ENCODE measurements at places on chromosomes 3 and 15. TPM values are rescaled to one million over a fixed set of nuclear protein-coding genes. Genes with fewer than 3 reads are reported as not detected.

GRCh38 chr3:99562138-99562537 lies 76.3 kb upstream of the COL8A1 start:
- peak; percentile 17 for DNase-seq

DNA sequence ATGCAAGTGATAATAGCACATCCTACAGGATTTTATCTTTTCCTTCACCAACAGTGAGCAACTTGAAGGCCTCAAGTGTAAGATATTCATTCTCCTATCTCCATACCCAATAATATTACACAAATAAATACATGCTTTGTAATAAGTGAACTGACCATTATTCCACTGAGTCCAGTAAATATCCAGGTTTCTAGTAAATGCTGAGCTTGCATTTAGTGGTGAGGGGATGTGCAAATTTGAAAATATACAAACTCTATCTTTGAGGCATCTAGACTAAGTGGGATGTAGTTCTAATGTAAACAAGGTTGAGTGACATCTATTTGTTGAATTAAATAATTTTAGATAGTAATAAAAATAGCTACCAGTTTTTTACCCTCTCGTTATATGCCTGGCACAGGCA lies 587.6 kb upstream of the IL12A start:
- no peak for DNase-seq

DNA sequence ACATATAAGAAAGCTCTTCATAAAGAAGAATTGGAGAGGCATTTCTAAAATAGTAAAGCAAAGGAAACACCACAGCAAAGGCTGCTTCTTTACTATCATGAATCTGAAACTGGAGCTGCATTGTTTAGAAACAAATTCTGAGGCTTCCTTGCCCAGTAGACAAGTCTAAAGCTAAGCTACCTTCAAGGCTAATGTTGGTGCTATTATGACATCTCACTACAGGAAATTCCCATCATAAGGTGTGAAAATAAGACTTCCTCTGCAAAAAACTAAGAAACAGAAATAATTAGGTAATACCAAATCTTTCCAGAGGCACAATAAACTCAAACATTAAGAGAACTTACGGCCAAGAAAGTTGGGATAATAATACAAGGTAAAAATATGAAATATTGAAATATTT lies 89.9 kb upstream of the P3H2 start:
- no peak for DNase-seq

DNA sequence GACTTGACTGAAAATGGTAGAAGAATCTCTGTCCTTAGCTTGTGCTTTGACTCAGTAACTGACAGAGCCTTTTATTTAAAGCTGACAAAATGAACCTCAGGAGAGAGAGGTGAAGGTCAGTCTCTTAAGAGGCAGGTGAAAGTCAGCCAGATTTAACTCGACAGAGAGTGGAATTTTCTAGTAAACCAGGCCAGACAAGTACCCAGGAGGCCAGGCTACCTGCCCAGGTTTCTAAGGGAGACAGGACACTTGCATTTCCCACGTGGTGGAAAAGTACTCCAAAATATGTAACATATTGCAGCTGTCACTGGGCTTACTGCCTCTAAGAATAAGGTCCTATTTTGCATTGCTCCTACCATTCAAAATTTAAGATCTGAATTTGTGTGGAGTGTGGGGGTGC lies 167.9 kb downstream of the FMN1 start:
- peak; percentile 30 for DNase-seq

- DNase-seq: no peak
These were observed 96.7 kb downstream of the NPAP1 start for GRCh38 chr15:24772266-24772665.

DNA sequence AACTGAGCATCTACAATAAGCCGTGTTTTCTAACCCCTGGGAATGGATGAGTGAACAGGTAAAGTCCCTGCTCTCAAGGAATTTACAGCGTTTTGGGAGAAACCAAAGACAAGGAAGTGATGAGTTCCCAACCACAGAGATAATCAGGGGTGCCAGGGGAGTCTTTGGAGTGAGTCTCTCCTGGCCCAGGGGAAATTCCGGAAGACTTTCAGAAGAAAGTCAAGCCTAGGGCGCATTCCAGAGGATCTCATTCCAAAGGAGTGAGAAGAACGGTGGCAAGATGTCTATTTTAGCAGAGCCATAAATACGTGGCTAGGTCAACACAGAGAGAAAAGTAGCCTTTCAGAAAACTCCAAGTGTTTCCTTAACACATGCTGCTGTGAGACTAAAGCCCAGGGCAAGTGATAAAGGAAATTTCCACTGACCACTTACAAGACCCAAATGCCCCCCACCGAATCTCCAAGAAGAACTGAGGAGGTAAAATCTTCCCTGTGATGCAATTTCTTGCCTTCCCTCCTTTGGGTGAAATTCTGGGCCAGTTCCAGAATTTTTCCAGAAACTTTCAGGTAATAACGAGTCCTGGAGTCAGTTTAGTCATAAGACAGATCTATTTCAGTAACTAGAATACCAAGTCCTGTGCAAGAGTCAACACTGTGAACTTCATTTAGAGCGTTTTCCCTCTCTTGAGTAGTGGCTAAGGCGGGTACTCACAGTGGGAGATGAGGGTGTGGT lies 437.4 kb downstream of the NR2F2 start:
- DNase-seq: no peak

DNA sequence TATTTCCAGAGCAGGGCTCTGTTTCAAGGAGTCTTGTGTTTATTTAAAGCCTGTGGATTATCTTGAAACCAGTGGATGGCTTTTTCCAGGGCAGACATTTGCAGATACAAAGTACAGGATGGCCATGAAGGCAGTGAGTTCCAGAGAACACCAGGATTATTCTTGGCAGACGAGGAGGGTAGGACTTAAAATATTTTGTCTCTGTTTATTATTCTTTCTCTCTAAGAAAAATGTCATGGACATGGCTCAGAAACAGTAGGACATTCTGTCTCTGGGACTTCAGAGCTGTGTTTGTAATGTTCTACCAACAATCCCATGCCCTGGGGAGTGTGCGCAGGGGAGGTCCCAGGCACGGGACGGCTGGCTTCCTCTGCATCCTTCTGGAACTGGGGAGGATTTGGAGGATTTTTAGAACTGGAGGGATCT lies 125.9 kb downstream of the ATP10A start:
- DNase-seq: peak; percentile 42

- no peak for DNase-seq
These were observed 48.2 kb downstream of the SYNM start for GRCh38 chr15:99153026-99153535.

- no peak for DNase-seq
These were observed 167.2 kb downstream of the STXBP5L start for GRCh38 chr3:121075191-121075590.

DNA sequence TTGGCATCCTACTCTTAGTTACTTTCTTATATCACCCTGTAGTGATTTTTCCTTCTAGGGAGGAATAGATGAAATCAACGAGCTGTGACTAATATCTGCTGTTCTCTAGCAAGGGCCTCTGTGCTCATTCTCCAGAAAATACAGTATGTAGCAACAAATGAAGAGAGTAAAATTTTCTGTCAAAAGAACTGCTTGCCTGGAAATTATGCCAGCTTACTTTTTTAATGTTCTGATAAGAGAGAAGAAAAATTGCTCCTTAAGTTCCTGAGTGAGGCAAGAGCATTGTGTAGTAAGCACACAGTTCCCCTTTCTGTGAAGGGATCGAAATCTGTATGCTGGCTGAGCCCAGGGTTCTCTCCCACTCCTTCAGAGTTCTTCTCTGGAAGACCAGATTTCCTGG lies 51.4 kb upstream of the GK5 start:
- DNase-seq: no peak

DNA sequence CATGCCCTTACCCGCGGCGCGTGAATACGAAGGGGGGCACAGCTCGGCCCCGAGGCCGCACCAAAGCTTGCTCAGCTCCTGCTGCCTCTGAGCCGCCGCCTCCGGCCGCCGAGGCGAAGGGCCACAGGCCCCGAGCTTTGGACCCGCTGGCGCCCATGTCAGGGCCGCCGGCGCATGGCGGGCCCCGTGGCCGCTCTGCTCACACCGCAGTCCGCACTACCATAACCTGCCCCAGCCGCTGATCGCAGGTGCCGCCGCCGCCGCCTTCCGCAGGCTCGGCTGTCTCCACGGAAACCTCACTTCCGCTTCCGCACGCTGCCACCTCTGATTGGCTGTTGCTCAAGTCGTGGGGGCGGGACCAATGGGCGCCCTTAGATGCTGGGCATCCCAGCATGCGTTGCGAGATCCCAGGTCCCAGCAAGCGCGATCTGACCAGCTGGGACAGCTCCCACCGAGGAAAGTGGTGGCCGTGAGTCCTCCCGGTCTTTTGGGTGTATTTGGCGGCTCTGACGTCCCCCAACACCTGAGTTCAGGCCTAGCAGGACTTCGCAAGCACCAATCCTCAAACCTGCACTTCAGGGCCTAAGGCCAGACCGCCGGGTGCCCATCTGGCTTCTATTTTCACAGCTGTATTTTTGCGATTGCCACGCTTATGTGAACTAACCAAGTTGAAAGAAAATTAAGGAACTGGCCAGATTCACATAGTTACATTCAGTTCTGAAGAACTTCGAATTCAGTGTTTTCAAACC lies at the start of gene TUSC2:
Gene TUSC2 (minus strand): TSS at position 281 of the 749 bp plus-strand sequence. CDS start 124 bp downstream, at position 157.
- peak; percentile 99 for DNase-seq

- DNase-seq: peak; percentile 24
These were observed 19.2 kb upstream of the MFGE8 start for GRCh38 chr15:88932271-88932874.

DNA sequence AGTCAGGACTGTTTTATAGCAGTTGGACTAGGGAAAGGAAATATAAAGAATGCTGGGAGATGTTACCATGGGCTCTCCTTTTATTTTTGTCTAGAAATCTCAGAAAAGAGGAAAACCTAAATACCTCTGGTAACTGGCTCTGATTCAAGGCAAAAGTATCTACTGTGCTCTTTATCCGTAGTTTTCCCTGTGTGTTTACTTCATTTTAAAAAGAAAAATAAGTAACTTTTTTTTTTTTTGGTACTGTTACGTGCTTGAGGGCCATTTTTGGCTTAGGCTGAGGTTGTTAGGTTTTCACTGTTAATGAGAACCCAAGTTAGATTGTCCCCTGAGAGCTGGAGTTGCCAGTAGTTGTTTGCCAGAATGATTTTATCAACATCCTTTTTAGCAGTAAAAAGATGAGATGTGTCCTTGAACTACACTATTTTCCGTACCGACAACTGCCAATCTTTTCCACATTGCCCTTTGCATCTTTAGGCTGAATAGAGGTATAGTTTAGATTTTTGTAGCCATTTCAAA lies 35.8 kb downstream of the IQGAP1 start:
- no peak for DNase-seq

GRCh38 chr3:49839193-49839809 lies 17.1 kb downstream of the TRAIP start:
- DNase-seq: peak; percentile 94

GRCh38 chr15:47932261-47932660 lies 188.5 kb upstream of the SLC24A5 start:
- peak; percentile 62 for DNase-seq

DNA sequence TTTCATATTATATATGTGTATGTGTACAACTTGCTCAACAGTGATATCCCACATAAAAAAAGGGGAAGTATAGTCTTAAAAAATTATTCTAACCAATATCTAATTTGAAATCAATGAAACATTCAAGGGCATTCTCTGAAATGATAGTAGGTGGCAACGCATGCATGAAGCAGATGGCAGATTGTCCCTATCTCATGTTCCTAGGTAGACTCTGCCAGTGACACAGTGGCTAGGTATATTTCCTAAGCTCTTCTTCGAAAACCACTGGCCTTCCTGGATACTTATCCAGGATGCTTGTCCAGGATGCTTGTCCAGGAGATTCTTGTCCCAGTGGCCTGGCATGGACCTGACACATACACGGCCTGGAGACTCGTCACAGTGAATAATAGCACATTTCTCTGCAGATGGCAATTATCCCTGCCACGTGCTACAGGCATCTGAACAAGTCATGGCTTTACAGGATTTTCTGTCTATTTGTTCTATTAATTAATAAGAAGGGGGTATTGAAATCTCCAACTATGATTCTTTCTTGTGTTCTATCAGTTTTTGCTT lies 54.9 kb downstream of the OCA2 start:
- no peak for DNase-seq

GRCh38 chr3:150958683-150959082 lies 13.8 kb downstream of the CLRN1 start:
- DNase-seq: no peak

GRCh38 chr15:63040954-63041353 lies 1.6 kb upstream of the TPM1 start:
- DNase-seq: no peak

GRCh38 chr15:30979457-30979856 lies 12.0 kb downstream of the MTMR10 start:
- no peak for DNase-seq

GRCh38 chr3:105619651-105620050 lies 249.2 kb downstream of the CBLB start:
- DNase-seq: no peak

DNA sequence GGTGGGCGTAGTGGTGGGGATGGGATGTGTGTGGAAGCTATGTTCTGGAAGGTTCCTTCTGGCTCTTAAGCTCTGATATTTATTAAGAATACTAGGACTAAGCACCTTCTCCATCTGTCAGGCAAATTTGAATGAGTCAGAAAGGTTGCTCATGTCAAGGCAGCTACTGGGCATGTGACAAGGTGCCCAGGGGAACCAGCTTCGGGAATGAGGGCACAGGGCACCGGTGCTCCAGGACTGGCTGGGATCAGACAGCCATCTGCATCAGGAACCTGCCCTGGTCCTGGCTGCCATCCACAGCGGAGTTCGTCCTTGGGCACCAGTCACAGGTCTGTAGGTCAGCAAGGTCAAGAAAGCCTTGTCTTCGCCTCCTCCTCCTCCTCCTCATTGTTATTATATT lies 32.5 kb downstream of the CA12 start:
- DNase-seq: no peak

Gene GNAT1
- total RNA-seq: not detected

Gene SLC9C1
- total RNA-seq: 3.2 TPM

Gene REC114
- not detected for total RNA-seq

Gene C3orf22
- total RNA-seq: not detected

Gene BSN
- 0.82 TPM for total RNA-seq

Gene CTNNB1
- 652 TPM for total RNA-seq

Gene CNTN3
- total RNA-seq: 6.9 TPM

Gene MBD4
- total RNA-seq: 24.6 TPM

Gene FOXL2NB
- not detected for total RNA-seq

Gene SCAMP5
- total RNA-seq: 0.62 TPM

Gene ESYT3
- 5.8 TPM for total RNA-seq

Gene COLQ
- total RNA-seq: 12.1 TPM

Gene ANKRD34C
- 0.21 TPM for total RNA-seq

All from tongue (tissue), 3 donors.